ENCODE measurements at places on chromosomes 12 and 14. TPM values are rescaled to one million over a fixed set of nuclear protein-coding genes. Genes with fewer than 3 reads are reported as not detected.

The KRT72 gene
- total RNA-seq, result not detected

DNA sequence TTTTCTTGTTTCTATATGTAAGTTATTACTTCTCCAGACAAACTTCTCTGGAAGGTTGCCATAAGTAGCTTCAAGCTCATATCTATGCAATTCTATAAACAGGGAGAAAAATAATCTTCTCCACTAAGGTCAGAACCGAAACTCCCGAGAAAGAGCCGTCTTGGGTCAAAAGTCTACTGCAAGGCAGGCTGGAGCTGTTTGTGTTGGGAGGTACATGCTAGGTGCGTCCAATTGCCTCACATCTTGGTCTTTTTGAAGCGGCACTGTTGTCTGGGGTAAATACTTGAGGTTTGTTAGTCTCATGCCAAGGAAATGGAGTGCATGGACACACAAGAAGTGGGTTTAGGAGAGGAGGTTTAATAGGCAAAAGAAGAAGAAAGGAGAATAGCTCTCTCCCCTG, 674.7 kb upstream of the TMEM132C start:
- no peak for DNase-seq

GRCh38 chr14:75996488-75996887, 10.9 kb downstream of the IFT43 start:
- DNase-seq, result no peak

The TWF1 gene
- 95.3 TPM for total RNA-seq

The GZMH gene
- total RNA-seq, result not detected

GRCh38 chr14:90962505-90963109, 97.8 kb downstream of the RPS6KA5 start:
- DNase-seq, result no peak

GRCh38 chr12:61667676-61668075, 592.5 kb upstream of the USP15 start:
- no peak for DNase-seq

GRCh38 chr12:95215949-95216348, 1.3 kb downstream of the FGD6 start:
- DNase-seq, result no peak

The PPP1R36 gene
- 1.1 TPM for total RNA-seq

DNA sequence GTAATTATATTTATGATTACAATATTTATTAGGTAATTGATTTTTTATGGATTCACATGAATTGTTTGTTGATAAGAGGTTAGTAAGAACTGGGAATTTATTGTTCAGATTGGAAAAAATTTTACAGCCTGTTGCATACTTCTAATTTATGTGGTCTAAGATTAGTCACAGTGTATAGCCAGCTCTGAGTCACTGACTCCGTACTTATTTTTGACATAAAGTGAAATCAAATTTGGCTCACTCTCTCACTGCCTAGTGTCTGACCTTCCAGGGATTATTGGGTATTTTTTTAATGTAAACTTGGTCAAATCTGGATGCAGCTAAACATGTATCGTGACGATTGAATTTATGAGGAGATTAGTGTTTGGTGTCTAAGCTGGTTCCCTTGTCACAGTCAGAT, 109.3 kb downstream of the PTPRQ start:
- DNase-seq, result no peak

GRCh38 chr14:63666335-63666734, 24.7 kb upstream of the WDR89 start:
- DNase-seq, result no peak

- no peak for DNase-seq
Observed at GRCh38 chr14:75470238-75470797, 42.5 kb downstream of the JDP2 start.

DNA sequence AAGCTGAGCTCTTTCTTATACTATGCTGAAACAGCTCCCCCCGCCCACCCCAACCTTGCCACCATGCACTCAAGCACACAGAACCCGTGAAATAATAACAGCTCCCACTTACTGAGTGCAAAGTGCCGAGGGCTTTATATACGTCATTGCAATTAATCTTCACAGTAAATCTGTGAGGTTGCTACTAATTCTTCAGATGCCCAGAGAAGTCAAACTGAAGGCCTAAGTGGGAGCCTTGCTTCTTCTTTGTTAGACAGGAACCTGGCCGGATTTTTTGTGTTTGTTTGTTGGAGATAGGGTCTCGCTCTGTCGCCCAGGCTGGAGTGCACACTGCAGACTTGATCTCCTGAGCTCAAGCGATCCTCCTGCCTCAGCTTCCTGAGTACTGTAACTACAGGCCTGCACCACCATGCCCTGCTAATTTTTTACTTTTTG, 34.0 kb downstream of the VCPKMT start:
- no peak for DNase-seq

GRCh38 chr12:912466-913235, 36.8 kb downstream of the RAD52 start:
- DNase-seq, result no peak

The LALBA gene
- not detected for total RNA-seq

The STX2 gene
- 28.4 TPM for total RNA-seq

The KCNA5 gene
- total RNA-seq, result 6.5 TPM

- DNase-seq, result no peak
Observed at GRCh38 chr12:28108599-28108998, 81.7 kb upstream of the CCDC91 start.

The TRMT61A gene
- total RNA-seq, result 9.9 TPM

- no peak for DNase-seq
Observed at GRCh38 chr12:89821896-89822295, 113.3 kb upstream of the ATP2B1 start.

GRCh38 chr14:71507681-71508080, 424.5 kb upstream of the RGS6 start:
- no peak for DNase-seq

DNA sequence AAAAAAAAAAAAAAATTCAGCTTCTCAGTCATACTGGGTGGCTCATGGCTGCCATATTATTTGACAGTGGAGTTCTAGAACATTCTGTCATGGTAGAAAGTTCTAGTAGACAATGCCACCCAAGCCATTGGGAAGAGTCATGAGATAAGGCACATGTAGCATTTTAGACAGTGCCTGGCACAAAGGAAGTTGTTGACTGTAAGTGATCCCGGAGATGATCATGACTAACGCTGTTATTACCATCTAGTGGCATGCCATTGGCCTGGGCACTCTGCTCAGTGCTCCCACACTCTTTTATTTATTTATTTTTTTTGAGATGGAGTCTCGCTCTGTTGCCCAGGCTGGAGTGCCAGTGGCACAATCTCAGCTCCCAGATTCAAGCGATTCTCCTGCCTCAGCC, 80.4 kb downstream of the FOXN4 start:
- DNase-seq, result no peak

- DNase-seq, result no peak
Observed at GRCh38 chr14:74591899-74592298, 20.1 kb downstream of the LTBP2 start.

GRCh38 chr12:101931498-101932326, 54.3 kb downstream of the DRAM1 start:
- DNase-seq, result no peak

- peak; percentile 66 for DNase-seq
Observed at GRCh38 chr14:99245564-99246511, 26.2 kb downstream of the BCL11B start.

GRCh38 chr12:91176915-91177314, 5.7 kb downstream of the DCN start:
- no peak for DNase-seq

The TMEM63C gene
- total RNA-seq, result 8.7 TPM

GRCh38 chr14:74474376-74474775, 18.7 kb downstream of the NPC2 start:
- DNase-seq, result no peak

DNA sequence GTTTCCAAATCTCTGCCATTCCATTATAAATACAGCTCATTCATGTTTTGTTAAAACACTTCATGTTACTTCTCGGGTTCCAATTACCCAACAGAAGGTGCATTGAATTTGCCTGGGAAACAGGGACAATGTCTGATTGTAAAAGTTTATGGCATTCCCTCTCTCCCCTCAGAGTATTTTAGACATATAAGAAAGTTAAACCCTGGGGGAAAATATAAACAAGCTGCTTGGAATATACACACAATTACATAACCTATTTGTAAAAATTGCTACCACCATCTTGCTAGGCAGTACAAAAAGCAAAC, 60.0 kb downstream of the BTG1 start:
- no peak for DNase-seq

The HHIPL1 gene
- total RNA-seq, result 1.6 TPM

GRCh38 chr12:65892841-65893251, 68.6 kb downstream of the HMGA2 start:
- DNase-seq, result no peak

DNA sequence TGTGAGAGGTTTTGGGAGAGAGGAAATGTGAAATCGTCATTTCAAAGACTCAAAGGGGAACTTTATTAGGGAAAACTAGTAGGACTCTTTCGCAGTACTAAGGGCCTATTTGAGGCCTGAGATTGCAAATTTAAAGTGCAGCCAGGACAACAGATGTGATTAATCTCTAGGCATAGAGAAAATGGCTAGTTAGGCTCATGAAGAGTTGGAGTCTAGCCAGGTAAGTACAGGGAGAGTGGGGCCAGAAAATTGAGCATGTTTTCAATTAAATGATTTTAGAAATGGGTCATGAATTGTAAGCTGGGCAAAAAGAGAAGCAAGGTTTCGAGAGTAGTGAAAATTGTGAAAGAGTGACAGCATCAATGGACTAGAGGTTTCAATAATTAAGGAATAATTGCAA, 91.9 kb upstream of the LMNTD1 start:
- no peak for DNase-seq

GRCh38 chr12:20628226-20628787, 66.8 kb upstream of the SLCO1C1 start:
- no peak for DNase-seq

DNA sequence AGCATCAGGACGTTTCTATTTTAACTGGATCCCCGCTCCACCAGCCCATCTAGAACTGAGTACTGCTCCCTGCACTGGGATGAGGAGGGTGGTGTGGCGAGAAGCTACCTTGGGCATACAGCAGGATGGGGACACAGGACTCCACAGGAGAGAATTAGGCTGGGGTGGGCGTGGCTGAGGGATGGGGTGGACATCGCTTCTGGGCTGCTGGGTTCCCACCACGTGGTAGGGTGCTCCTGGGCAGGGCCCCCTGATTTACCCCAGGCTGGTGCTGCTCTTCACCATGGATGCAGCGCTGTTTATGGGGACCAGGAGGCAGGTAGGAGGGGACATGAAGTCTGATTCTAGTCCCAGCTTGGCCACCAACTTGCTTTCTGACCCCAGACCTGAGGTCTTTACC, 41.9 kb downstream of the VDR start:
- DNase-seq, result no peak

DNA sequence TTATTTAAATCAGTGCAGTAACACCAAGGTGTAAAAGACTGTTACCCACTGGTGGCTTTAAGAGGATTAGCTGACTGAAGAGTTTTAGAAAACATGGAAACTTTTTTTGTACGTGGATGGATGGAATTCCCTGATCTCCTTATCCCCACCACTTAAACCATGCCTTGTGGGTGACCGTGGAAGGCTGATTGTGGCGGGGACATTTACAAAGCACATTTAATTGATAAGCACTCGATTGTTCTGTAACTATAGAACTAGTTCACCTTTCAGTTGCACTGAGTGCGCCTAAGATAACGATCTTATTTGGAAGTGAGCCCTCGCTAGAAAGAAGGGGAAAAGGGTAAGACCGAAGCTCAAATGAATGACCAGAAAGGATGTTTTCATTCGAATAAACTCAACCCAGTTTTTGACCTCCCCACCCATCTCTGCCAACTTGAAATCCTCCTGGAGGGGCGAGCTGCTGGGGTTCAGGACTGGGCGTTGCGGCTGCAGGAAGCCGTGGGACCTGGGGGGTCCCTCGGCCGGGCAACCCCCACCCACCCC, 688 bp upstream of the RASSF3 start:
- no peak for DNase-seq

DNA sequence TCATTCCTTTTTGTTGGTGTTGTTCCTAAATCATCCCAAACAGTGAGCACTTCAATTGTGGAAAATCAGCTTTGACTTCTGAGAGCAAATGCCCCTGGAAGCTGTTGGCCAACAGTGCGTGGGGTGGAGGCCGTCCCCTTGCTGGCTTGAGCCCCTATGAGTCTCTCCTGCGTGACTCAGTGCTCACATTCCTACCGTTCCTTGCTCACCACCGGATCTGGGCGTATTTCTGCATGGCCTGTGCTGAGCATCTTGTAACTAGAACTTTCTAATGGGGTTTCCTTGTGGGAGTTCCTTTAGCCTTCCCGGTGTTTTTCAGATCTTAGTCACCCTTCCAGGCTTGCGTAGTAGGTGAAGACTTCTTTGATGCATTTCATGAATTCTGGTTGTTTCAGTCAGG, 14.7 kb downstream of the SERPINA1 start:
- DNase-seq, result no peak

GRCh38 chr14:31909977-31910376, 167.1 kb upstream of the ARHGAP5 start:
- no peak for DNase-seq

DNA sequence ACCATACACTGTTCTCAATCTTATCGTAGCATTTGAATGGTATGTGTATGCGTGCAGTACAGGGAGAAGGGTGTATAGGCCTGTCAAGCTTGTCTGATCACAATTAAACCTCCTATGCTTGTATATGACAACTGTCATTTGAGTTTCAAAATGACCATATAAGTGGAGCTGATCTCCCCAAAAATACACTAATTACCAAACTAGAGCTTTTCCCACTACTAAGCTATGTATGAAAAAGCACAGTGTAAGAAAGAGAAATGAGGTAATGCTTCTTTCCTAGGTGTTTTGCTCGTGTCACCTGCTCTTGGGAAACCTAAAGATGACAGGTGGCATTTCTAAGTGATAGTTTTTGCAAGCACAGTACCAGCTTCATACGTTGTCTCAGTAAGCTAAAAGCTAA, 1.1 kb upstream of the STK38L start:
- DNase-seq, result no peak

GRCh38 chr14:91170504-91171121, 56.7 kb downstream of the DGLUCY start:
- DNase-seq, result no peak

The RAB35 gene
- 49.6 TPM for total RNA-seq

The SOS2 gene
- total RNA-seq, result 28.1 TPM

DNA sequence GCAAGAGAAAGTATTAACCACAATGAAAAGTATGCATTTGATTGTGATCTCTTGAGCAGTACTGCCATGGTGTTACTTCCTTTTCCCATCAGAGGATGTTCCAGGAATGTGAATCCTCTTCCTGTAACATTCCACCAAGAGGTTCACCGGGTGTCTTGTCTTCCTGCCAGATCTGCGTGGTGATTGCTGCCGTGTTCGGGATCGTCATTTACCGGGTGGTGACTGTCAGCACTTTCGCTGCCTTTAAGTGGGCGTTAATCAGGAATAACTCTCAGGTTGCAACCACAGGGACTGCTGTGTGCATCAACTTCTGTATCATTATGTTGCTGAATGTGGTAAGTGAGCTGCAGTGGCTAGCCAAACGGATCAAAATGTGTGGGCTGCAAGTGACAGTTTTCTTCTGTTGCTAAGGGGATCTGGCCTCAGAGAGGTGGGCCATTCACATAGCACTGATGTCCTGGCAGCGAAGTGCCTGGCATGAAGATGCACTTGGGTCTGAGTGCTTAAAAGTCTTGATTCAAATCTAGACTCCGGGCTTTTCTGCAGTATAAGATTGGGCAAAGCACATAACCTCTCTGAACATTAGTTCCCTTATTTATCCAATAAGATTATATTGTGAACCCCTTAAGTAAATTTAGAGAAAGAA, 123.4 kb downstream of the SLC5A8 start:
- DNase-seq, result no peak

The TGFB3 gene
- total RNA-seq, result 200 TPM
